ENCODE measurements at places on chromosomes 3 and 15. TPM values are rescaled to one million over a fixed set of nuclear protein-coding genes. Genes with fewer than 3 reads are reported as not detected.
A peak's percentile ranks its signal among the peaks of the same experiment; 100 is the strongest.

Gene BUB1B
- 23.2 TPM for total RNA-seq

DNA sequence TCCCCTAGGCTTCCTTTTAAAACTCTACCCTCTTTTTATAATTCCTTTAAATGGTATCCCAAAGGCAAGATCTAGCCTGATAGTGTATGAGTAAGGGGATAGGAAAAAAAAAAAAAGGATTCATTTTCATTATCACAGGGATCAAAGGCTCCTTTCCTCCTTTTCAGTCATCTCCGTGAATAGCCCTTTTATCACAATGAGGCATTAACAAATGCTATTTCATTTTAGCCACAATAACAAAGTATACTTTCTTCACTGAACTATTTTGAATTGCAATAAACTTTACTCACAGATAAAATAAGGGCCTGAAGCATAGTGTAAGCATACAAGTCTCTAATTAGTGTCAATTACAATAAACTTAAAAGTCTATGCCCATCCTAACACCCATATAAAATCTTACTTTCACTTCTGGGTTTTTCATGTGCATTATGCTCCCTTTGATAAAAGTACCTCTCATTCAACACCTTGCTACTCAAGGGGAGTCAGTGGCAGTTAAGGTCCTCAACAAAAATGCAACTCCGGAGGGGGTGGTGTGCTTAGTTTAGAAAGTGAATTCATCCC, 8.6 kb downstream of the HIGD1A start:
- DNase-seq: no peak

Gene IL17RB
- 14.2 TPM for total RNA-seq

GRCh38 chr3:13332158-13332557, 88.0 kb downstream of the NUP210 start:
- no peak for DNase-seq

DNA sequence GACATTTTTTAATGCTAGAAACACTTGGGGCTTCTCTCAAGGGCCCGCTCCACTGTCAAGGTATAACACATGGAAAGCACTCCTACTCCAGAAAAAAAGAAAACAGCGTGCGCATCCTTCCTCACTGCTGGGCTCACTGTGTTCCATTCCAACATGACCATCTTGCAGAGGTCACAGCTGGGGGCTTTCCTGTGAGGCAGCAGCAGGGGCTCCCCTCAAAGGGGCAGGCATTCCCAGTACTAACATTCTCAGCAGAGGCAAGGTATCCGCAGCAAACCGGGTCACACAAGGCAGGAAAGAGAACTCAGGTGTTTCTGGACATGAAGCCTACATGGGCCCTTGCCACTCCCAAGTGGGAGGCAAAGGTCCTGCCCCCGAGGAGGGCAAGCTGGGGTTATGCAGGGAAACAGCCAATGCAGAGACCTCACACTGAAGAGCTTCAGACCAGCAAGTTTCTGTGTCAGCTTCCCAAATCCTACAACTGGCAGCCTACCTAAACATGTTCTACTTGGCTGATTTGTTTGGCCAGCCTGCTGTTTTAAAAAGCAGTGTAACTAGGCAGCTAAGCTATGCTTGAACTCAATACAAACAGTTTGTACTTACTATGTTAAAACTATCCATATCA, 6.4 kb downstream of the BDH1 start:
- no peak for DNase-seq

- DNase-seq: no peak
Observed at GRCh38 chr3:190116551-190117067, 4.1 kb downstream of the P3H2 start.

- no peak for DNase-seq
Observed at GRCh38 chr15:60835974-60836373, 357.0 kb upstream of the ICE2 start.

GRCh38 chr15:88255484-88256278, 858 bp downstream of the NTRK3 start:
- peak; percentile 65 for DNase-seq

DNA sequence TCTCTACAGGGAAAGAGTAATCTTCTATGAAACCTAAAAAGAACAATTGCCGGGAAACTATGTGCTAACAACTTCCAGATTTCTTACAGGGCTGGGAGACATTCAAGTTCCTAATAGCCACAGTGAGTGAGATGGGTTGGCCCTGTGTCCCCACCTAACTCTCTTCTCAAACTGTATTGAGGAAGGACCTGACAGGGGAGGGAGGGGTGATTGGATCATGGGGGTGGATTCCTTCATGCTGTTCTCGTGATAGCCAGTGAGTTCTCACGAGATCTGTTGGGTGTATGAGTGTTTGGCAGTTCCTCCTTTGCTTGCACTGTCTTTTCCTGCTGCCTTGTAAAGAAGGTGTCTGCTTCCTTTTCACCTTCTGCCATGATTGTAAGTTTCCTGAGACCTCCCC, 958.7 kb downstream of the AGBL1 start:
- DNase-seq: no peak

DNA sequence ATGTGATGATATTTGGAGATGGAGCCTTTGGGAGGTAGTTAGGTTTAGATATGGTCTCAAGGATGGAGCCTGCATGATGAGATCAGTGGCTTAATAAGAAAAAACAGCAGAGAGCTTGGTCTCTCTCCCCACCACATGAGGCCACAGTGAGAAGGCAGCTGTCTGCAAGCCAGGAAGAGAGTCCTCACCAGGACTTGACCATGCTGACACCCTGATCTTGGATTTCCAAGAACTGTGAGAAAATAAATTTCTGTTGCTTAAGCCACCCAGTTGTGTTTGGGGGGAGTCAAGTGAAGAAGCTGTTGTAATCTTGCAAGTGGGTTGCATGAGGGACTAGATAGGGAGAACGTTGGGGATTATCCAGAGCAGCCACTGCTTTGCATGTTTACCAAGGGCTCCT, 62.3 kb upstream of the TNFAIP8L3 start:
- no peak for DNase-seq

- DNase-seq: no peak
Observed at GRCh38 chr15:90009301-90010022, 8.3 kb downstream of the ZNF710 start.

- no peak for DNase-seq
Observed at GRCh38 chr15:83107841-83108181, 366 bp downstream of the TM6SF1 start.
